ENCODE measurements at places on chromosomes 6 and 20.
A peak's percentile ranks its signal among the peaks of the same experiment; 100 is the strongest.

DNA sequence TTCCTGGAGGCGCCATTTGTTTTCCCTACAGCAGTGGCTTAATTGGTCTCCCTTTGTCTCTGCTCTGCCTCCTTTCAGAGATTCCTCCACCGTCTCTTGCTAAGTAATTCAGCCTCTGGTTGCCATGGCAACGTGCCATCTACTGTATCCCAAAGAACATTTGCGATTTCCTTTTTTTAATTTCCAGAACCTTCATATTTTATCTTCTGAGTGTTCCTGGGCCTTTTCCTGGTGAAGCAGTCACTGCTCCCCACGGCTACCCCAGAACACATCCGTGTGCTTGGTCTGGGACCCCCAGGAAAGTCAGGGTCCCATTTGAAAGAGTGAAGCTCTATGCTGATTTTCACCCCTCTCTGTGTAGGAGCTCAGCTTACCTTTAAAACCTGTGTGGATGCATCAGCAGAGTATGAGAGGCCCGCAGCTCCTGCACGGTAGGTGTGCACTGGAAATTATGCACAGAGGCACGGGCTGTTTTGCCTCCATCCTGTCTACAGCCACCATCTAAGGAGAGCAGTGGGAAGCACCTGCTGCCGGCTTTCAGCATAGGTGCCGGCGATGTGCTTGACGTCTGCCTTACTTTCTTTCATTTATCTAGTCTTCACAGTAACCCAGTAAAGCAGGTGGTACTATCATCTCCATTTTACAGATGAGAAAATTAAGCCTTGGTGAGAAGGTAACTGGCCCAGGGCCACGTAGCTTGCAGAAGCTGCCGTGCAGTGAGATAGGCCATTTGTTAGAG lies 122.8 kb downstream of the SYCP2 start:
- no peak for DNase-seq

- DNase-seq: no peak
These were observed 148.2 kb upstream of the AKAP12 start for GRCh38 chr6:151091571-151091970.

DNA sequence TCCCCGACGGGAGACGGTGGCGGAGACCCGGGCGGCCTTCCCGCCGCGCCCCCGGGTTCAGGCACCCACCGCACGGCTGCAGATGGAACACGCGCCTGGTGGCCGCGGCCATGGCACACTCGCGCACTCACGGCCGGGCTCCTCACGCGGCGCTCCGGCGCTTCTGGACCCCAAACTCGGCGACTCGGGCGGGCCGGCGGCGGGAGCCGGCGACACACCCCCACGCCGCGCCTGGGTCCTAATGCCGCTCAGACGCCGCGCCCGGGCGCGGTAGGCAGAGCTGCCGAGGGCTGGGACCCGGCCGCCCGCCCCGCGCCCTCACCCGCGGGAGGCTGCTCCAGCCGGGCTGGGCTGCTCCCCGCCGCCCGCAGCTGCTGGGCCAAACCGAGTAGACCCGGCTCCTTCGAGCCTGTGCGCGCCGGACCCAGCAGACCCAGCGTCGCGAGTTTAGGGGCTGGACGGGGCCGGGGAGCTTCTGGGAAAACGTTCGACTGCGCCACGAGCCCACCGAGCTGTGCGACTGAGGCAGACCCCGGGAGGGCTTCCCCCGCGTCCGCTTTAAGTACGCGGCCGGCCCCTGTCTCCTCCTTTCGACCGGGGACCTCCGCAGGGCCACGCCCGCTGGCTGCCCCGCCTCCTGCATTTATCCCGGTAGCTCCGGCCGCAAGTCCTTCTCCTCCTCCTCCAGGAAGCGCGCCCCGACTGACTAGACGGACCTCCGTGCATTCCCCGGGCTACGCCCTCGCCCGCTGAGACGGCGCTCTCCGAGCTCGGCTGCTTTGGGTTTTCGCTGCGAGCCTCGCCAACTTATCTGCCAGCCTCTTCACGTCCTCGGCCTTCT lies at the start of gene SLC4A11:
TSS of gene SLC4A11 (minus strand) at position 165 of the 841 bp plus-strand sequence. CDS start at position 112, 53 bp downstream.
- no peak for DNase-seq

- DNase-seq: no peak
These were observed 267.6 kb downstream of the LAMA2 start for GRCh38 chr6:129150507-129150906.

DNA sequence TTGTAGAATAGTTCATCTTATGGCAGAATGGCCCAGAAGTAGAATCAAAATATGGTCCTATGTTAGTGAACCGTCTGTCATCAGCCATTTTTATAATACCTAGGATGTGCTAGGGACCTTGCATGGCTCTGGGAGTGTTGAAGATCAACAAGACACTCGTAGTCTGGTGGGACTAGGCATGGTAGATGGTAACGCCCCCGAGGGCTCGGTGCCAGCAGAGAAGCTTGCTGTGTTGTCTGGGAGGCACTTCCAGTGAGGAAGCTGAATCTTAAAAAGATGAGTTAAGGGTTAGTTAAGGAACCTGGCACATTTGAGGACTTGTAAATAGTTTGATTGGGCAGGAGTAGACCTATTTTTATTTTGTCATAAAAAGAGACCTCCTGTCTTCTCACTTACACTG lies 82.4 kb downstream of the MAP3K4 start:
- no peak for DNase-seq

DNA sequence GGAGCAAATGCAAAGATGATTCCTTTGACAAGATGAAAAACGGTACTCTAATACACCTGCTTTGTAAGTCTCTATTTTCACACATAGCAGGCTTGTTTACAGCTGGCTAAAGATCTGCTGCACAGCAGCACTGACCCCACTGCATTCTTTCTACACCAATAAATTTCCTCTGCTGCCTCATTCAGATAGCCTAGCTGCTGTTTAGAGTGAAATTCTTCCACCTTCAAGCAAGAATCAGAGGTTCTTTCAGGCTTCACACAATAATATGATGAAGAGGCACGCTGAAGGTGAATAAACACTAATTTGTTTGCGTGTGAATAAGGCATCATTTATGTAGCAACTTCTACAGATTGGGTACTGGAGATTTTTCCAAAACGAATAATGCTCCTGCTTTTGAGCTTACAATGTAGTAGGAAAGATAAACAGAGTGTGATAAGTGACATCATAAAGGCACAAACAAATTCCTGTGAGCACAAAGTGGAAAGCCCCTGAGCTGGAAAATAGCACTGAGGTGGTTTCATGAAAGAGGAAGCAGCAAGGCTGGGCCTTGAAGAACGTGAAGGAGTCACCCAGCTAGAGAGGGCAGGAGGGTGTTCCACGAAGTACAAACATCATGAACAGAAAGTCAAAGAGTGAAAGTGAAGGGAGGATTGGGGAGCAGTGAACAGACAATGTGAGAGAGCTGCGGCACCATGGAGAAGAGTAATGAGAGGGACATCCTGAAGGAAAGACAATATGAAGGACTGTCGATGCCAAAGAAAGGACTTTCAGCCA lies 543.4 kb downstream of the CD83 start:
- DNase-seq: peak; percentile 91
